ENCODE measurements at places on chromosomes 1 and 21.

GRCh38 chr1:181936768-181937581 lies 124.5 kb downstream of the ZNF648 start:
- no peak for DNase-seq

DNA sequence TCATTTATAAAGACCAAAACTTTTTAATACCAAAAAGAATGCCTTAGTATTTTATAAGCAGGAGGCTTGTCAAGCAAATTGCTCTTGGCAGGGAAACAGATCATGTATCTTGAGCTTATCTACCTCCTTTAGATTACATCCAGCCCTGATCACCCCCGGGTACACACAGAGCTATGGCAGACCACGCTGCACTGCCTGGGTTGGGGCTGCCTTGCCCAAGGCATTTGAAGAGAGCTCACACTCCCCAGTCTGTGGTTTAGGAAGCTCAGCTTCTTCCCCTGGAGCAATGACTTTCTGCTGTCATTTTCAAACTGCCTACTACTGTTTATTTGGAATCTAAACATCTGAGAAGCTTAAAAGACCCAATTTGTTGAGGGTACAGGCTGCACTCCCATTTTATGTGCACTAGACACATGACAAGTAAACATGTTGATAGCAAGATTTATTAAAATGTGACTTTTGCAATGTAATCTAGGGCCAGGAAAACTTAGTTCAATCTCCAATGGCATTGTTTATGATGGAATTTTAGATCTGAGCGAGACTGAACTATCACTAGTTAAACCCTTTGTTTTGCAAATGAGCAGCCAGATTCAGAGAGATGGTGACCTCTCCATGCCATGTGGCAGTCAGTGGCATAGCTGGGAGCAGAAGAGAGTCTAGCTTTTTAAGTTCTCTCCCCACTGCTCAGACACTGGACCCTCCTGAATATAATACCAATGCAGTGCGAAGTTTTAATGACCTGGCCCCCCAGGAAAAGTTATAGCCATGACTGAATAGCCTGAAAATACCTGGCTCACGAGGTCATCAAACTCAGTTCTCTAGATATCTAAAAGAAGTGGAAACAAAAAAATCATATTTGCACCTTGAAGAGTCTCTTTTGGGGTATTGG lies 214.9 kb downstream of the HLX start:
- no peak for DNase-seq

DNA sequence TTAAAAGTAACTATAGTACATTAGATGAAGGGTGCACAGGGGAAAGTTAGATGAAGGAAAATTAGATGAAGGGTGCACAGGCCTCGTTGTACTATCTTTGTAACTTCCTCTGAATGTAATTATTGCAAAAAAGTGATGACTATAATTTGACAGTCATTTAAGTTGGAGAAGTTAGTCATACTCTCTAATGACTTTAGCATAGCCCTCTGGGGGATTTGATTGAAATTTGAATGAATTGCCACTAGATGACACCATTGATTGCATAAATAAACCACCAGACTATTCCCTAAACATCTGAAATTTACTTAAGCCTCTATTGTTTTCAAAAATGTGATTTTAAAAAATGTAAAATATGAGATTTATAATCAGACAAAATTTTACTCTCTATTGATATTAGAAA lies 102.6 kb downstream of the TPR start:
- no peak for DNase-seq

GRCh38 chr1:235950318-235950717 lies 83.6 kb upstream of the LYST start:
- DNase-seq: no peak

DNA sequence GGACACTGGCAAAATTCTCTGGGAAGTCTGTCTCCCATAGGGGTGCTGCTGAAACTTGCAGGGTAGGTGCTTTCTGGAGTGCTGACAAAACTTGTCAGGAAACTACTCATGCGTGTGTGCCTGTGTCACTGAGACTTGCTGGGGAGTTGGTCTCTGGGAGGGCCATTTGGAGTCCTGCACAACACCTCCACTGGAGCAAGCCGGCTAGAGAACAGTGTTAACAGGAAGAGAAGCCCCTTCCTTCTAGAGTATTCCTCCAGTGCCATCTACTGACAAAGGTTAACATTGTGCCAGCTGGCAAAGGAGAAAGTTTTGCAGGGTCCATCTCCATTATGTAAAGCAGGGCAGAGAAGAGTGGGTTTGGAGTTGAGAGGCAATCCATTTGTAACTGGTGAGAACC lies 30.0 kb downstream of the ZMYM4 start:
- no peak for DNase-seq

All from activated naive CD4-positive, alpha-beta T cell treated with anti-CD3 and anti-CD28 coated beads, Interleukin-2, amount 50 U/mL, for 72 hours (primary cell).